GM23248 (cell line): ENCODE measurements at places on chromosomes 5 and 9. TPM values are rescaled to one million over a fixed set of nuclear protein-coding genes. Genes with fewer than 3 reads are reported as not detected.

- no peak for DNase-seq
These were observed 380.1 kb upstream of the NUDT12 start for GRCh38 chr5:103942587-103943186.

DNA sequence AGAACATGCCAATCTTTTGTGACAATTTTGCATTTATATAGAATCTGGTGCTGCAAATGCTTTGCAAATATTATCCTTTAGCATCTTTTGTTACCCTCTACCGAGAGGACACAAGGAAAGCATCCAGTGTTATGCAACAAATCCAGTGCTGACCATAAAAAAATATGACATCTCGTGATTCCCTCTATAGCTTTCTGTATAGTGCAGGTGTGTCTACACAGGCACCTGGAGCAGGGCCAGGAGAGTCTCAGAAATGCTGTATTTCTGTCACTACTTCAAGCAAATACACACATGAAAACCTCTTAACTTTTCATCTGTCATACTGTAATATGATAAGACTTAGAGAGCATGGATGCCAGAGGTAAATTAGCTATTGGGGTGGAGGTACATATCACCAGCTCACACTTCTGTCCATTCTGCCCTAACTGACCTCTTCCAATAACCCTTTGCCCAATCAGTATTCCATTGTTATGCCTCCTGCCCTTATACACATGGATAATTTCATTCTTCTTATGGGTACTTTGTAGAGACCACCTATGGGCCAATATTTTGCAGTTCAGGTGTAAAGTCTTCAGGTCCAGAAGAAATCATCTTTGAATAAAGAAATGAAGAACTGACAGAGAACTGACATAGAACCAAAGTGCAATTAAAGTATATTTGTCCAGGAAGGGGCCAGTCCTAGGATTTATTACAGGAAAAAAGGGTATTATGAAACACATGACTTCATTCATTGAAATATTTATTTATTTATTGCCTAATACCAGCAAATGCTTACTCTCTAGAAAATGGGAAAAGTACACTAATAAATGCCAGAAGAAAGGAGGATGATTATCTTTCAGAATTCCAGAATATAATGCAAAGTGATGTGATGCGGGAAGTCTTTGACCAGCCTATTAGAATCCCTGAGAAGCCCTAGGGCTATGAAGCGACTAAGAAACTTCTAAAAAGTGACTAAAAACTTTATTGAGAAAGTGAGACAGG, 106.5 kb downstream of the EPB41L4A start:
- DNase-seq, result peak; percentile 7

- peak; percentile 55 for DNase-seq
These were observed 29.1 kb upstream of the ANKRD31 start for GRCh38 chr5:75265731-75266130.

- DNase-seq, result no peak
These were observed 10.9 kb upstream of the DOLPP1 start for GRCh38 chr9:129069862-129070641.

- no peak for DNase-seq
These were observed 40.0 kb downstream of the GPR21 start for GRCh38 chr9:123073441-123073840.

- no peak for DNase-seq
These were observed 15.6 kb upstream of the DCP2 start for GRCh38 chr5:112960863-112961504.

DNA sequence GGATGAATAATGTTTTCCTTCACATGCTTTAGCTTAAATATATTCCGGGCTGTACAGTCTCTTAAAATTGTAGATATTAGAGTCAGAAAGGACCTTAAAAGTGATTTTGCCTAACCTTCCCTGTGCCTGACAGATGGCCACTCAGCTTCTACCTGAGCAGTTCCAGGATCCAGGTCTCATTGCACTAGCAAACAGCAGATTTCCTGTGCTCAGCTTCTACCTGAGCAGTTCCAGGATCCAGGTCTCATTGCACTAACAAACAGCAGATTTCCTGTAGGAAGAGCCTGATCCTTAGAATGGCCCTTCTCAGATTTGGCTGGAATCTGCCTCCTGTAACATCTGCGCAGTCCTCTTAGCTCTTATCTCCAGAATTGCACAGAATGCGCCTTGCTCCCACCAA, 219.8 kb downstream of the AOPEP start:
- DNase-seq, result no peak

GRCh38 chr5:1780614-1780930, 19.1 kb downstream of the MRPL36 start:
- no peak for DNase-seq

- DNase-seq, result no peak
These were observed 17.7 kb downstream of the CAMSAP1 start for GRCh38 chr9:135889564-135890189.

DNA sequence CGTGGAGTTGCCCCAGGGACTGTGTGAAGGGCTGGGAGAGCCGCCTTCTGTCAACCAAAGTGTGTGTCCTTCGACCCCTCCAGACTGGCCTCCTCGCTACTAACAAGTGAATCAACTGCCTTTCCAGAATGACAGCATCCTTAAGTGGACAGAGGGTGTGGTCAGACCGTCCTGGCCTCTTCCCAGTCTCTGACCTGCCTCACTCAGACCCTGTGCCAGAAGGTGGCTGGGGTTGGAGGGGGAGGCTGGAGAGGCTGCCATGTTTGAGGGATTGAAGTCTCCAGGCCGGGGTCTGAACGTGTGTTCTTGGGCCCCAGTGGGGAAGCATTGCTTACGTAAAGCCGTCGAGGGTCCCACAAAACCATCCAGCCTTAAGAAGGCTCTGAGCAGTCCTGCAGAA, 389.3 kb upstream of the IRX4 start:
- DNase-seq, result no peak

DNA sequence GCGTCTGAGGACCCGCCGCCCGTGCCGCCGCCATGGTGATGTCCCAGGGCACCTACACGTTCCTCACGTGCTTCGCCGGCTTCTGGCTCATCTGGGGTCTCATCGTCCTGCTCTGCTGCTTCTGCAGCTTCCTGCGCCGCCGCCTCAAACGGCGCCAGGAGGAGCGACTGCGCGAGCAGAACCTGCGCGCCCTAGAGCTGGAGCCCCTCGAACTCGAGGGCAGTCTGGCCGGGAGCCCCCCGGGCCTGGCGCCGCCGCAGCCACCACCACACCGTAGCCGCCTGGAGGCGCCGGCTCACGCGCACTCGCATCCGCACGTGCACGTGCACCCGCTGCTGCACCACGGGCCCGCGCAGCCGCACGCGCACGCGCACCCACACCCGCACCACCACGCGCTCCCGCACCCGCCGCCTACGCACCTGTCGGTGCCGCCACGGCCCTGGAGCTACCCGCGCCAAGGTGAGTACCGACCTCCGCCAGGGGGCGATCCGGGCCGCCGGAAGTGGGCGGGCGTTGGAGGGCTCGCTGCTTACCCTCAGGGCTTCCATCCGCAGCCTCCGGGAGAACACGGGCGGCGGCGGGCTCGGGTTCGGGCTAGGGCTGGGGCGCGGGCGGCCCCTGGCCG, 8.5 kb downstream of the PRR7 start:
- peak; percentile 82 for DNase-seq

DNA sequence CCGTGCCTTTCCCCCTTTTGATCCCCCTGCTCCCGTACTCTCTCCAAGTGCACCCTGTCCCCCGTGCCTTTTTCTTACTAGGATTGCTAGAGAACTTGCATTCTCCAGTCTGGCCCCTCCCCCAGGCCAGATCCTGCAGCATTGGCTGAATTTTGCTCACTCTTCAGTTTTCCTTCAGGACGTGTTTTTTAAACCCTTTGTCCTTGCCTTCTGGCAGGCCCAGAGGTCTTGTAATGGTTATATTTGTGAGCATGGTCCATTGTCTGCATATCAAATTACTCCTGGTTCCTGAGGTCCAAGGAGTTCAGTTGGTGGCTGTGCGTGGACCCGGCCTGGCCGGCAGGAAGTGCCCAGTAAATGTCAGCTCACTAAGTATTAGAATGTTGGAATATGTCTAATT, 606 bp downstream of the TBC1D13 start:
- peak; percentile 61 for DNase-seq

DNA sequence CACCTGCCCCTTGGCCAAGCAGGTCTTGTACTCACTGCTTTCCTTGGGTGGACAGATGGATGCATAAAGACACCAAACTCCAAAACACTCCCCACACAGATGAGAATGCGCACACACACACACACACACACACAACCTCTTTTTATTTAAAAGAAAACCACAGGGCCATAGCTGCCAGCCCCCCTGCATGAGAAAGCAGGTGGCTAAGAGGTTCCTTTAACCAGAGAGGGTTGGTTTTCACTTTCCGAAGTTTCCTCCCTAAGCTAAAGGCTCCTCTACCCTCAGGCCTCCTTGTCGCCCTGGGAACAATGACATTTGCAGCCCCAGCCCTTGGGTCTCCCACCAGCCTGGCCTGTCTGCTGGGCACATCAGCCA, 11.1 kb downstream of the NR5A1 start:
- DNase-seq, result no peak

- no peak for DNase-seq
These were observed 22.3 kb upstream of the OLFM1 start for GRCh38 chr9:135065151-135065550.

Gene NFX1
- 20.4 and 23.8 TPM in 2 replicates for total RNA-seq

Gene IFNA2
- not detected in 2 replicates for total RNA-seq
